Brain pericyte (primary cell): ENCODE measurements at places on chromosomes 2 and 18.

GRCh38 chr2:38540580-38541286 is 62.0 kb downstream of the HNRNPLL start:
- no peak for DNase-seq

- no peak for DNase-seq
These were observed 10.7 kb downstream of the SPTBN1 start for GRCh38 chr2:54466870-54467269.

GRCh38 chr2:39313575-39313974 is 69.8 kb upstream of the CDKL4 start:
- DNase-seq: no peak

- DNase-seq: no peak
These were observed 292.6 kb downstream of the PRKCE start for GRCh38 chr2:45944074-45944473.

DNA sequence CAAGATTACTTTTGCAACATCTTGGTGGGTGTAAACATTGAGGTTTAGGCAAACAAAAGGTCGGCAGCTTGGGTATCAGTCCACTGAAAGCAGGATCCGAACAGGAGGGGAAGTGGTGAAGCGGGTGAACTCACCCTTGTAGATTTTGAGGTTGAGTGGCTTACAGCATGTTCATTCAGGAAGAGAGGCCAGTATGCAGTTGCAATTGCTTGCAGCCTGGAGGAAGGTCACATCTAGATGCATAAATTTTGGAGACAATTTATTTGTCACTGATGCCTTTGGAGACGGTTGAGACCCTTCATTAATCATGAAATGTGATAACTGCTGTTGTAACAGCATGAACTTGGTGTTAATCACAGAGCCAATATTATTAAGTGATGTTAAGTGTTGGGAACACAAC is 131.1 kb downstream of the LTBP1 start:
- DNase-seq: no peak

DNA sequence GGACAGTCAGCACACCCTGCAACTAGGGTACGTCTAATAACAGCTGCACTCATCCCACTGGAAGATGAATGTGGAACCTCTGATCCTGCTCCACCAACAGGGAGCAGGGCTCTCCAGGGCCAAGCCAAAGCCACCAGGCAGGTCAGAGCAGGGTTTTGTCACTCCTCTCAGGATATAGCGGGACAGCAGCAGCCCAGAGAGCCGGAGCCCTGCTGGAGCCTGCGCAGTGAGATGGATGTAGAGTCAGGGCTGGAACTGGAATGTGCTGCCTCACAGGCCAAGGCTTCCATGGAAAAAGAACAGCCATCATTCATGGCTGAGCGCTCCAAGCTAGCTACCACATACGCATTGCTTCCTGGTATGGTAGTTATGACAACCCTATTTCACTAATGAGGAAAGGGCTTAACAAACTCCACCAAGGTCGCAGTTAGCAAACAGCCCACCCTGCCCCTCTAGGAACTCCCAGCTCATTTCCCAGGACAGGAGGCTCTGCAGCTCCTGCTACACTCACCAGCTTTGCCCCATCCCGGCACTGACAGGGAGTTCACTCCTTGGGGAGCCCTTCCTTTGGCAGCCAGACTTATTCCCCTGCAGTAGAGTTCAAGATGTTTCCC is 85.2 kb downstream of the HS1BP3 start:
- no peak for DNase-seq

DNA sequence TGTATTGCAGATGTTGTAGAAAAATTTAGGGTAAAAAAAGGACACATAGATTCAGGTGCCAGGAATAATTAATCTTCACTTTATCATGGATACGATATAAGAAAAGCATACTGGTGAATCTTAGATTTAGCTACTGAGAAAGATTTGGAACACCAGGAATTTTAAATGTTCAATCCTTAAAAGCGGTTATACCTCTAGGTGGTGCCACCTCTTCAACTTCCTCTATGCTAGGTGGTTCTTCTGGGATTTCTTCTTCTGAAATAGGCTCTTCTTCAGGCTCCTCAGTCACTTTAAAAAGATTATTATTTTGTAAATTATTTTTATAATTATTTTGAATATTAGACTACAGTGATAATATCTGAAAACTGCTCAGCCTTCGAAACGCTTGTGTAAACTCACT is 133.1 kb downstream of the TTN start:
- no peak for DNase-seq

DNA sequence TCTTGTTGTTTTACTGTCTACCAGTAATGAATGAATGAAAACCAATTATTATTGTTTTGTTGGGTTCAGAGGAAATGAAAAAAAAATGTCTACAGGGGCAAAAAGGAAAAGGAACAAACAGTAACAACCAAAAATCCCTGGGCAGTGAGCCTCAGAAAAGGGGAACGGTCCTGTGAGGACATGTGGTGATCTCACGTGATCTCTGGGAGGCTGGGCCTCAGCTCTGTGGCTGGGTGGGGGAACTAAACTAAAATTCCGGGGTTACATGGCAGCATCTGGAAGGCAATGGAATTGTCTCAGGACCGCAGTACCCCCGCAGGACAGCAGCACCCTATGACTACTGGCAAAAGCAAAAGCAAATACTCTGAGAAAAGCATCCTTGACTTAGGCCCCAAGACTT is 80.1 kb downstream of the AFF3 start:
- DNase-seq: no peak

DNA sequence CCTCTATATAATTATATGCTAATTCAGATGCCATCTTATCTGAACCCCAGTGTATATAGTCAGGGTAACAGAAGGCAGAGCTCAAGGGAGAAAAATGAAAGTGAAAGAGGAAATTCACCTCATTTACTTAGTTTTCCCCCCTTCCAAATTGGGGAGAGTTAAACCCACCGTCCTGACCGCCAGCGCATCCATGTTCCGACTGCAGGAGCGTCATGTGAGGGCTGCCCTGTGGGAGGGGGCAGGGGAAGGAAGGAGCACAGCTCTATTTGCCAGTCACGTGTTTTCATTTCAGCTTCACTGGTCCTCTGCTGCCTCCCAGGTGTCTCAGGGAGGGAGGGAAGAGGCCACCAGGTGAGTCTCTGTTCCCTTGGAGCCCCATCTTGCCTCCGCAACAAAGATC is 13.2 kb downstream of the CNNM4 start:
- DNase-seq: no peak

DNA sequence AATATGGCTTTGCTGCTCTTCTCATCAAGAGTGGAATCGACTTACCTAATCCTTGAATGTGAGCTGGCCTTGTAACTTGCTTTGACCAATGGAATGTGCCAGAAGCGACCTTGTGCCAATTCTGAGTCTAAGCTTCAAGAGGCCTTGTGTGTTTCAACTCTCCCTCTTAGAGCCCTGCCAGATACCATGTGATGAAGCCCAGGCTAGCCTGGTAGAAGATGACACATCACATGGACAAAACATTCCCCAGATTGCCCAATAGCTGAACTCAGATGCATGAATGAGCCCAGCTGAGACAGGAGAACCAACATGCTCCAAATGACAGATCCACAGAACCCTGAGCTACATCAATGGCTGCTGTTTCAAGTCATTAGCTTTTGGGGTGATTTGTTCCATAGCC is 4.2 kb upstream of the KLHL14 start:
- no peak for DNase-seq
